ENCODE measurements at places on chromosomes 11 and 22.

GRCh38 chr22:21948824-21949568 is 3.7 kb downstream of the PPM1F start:
- no peak for DNase-seq

- no peak for DNase-seq
These were observed 31.6 kb downstream of the MRGPRX4 start for GRCh38 chr11:18204220-18204619.

- DNase-seq, result no peak
These were observed 205.5 kb downstream of the GRIK4 start for GRCh38 chr11:120717042-120717441.

DNA sequence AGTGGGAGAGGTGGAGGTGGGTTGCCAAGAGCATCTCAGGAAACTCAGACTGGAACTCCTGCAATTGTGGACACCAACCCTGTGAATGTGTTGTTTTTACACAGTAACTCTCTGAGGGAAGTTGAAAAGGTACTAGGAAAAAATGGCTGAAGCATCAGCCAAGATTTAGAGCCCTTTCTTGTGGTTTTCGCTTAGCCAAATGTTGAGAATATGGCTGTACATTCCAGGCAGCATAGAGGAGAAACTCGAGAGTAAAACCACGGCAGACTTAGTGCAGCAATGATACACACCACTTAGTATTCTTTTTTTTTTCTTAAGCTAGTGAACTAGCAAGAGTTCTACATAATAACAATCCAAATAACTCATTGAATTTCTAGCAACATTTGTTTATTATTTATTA is 309.7 kb upstream of the MTNR1B start:
- no peak for DNase-seq

DNA sequence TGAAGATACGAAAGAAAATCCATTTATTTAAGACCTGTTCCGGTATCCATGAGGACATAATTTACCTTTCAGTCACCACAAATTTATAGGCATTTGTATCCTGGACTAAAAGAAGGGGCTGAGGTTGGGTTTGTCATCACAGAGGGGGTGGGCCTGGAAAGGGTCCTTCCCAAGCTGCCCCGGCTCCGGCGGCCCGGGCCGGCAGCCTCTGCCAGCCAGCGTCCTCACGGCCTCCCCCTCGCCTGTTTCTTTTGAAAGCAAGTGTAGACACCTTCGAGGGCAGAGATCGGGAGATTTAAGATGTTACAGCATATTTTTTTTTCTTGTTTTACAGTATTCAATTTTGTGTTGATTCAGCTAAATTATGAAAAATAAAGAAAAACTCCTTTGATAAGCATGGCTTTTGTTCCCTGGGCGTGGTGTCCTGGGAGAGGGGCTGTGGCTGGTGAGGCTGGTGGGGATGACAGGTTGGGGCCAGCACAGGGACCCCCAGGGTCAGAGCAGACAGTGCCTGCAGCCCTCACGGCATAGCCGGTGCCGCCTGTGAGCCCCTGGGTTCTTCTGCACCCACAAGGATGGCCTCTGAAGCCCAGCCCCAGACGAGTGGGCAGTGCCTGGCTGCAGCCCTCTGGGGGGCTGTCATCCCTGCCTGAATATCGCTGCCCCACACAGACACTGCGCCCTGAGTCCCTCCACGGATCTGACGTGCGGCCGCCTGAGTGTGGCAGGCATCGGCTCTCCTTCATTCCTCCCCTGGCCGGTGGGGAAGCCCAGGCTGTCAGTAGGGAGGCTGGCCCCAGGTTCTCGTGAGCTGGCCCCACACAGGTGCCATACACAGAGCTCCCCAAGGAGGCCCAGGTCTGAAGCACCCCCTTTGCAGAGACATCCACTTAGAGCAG is 1075.9 kb downstream of the BRD1 start:
- DNase-seq, result no peak

GRCh38 chr11:2987881-2988861 is 4.0 kb downstream of the NAP1L4 start:
- DNase-seq, result peak; percentile 18

DNA sequence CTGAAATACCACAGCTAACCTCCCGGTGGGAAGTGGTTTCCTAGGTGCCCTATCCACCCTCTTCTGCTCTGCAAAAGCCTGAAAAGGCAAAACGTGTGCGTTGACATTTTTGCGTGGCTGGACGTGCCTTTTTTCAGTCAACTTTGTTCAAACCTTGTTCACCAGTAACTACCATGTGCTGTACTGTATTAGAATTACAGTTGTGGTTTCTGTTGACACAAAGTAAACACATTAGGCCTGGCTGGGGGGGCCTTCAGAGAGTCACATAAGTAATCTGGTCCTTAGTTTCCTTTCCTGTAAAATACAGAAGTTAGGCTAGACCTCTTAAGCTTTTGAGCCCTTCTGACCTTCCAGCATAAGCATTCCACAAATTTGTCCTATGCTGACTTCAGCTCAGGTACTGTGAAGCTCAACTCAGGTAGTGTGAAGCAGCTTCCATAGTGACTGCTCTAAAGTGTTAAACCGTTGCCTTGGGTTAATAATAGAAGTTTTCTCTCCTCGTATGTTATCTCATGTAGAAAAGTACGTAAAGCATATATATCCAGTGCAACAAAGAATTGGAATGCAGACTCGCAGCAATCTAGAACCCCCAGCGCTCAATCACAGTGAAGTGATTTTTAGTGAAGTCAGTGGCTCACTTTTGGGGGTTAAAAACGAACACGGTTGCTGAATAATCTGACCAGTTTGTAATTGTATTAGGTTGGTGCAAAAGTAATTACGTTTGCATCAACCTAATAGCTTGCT is 1.8 kb downstream of the EWSR1 start:
- DNase-seq, result no peak

DNA sequence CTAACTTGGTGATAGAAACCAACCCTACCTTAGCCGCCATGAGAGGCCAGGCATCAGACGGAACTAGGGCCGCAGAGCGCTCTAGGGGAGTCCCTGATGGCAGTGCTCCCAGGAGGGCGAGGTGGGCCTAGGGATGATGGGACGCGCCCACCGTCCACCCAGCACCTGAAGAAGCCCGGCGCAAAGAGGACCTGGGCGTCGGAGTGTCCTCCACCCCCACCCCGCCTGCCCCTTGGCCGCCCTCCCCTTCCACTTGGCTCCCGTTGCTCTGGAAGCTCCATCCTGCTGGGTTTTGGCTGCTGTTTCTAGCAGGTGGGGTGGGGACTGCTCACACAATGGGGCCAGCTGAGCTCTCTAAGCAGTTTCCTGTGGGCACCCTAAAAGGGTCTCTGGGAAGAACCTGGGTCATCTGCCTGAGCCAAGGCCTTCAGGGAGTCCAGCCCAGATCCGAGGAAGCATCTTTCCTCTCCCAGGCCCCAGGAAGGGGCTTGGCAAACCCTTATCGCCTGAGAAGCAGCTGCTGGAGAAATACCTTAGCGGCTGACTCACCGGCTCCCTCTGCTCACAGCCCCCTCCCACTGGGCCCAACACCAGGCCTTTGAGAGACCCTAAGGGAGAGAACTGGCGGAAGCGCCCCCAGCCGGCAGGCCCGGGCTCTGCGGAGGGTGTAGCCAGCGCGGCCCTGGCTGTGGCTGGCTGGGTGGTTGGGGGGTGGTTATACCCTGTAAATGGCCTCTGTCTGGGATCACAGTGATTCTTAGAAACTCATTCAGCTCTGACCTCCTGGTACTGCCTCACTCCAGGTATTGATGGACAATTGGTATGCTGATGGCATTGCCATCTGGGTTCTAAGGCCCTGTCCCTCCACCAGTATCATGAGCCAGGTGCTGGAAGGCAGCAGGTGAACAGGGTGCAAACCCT is 19.3 kb downstream of the CREB3L1 start:
- no peak for DNase-seq

DNA sequence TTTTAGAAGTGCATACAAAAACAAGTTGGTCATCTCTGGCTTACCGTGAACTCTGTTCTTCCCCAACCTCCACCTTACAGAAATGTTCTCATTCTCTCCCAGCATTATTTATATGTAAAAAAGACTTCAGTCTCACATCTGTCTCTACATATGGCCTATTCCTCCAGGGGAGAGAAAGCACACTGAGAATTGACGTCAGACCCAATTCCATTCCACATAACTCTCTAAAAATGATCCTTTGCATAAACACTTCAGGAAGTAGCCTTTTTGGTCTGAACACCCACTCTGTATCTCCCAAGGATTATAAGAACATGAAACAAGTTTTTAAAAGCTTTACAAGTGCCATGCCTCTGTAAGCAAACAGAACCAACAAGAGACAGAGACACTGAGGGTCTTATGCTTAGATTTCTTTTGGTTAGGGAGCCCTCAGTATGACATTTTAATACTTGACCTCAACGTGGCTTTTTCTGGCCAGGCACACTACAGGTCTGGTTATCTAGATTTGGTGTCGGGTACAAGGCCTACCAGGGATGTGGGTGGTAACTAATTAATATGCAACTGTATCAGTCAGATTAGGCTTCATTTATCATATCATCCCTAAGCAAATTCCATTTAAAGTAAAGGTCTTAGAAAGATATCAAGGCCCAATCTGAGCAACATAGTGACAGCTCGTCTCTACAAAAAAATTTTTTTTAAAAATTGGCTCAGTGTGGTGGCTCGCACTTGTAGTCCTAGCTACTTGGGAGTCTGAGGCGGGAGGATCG is 48.5 kb upstream of the PPP2R1B start:
- no peak for DNase-seq

- no peak for DNase-seq
These were observed 51.9 kb downstream of the RBX1 start for GRCh38 chr22:41003066-41003465.

DNA sequence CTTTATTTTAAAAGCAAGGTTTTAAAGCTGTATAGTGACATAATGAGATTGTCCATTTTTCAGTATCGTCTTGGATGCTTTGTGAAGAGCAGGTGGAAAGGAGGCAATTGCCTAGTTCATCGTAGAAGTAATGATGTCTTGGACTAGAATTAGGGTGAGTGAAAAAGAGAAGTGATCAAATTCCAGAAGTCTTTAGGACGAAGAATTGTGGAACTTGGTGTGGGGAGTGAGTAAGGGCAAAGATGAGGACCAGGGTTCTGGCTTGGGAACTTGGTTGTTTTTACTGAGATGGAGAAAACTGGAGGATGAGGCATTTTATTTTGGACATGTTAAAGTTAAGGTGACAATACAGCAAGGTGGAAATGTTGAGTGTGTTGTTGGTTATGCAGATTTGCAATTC is 1.2 kb downstream of the ILK start:
- no peak for DNase-seq

GRCh38 chr11:72932132-72932570 is 117.9 kb downstream of the ATG16L2 start:
- DNase-seq, result no peak

DNA sequence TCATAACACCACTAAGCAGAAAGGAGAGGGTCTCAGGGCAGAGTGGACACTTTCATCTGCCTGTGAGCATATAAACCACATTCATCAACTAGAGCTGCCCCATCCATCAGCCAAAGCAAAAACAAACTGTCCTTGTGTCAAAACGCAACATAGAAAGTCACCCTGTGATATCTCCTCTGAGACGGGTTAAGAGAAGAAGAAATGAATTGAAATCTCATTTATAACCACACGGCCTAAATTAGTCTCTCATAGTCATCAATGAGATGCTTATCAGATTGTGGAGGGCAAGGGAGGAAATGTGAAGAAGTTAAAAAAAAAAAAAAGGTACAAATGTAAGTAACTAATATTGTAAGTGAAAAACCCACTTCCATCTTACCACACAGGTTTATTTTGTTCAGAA is 75.7 kb downstream of the SIK3 start:
- DNase-seq, result no peak

GRCh38 chr22:44668190-44668885 is 33.7 kb upstream of the PRR5 start:
- peak; percentile 60 for DNase-seq

DNA sequence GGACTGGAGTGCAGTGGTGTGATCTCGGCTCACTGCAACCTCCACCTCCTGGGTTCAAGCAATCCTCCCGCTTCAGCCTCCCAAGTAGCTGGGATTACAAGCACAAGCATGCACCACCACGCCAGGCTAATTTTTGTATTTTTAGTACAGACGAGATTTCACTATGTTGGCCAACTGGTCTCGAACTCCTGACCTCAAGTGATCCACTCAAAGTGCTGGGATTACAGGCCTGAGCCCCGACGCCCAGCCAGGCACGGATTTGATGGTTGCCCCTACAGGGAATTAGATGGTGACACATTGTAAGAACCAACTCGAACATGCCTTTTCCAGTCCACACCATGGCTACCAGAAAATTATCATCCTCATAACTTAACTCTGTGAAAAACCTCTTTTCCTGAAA is 26.8 kb upstream of the RTL6 start:
- DNase-seq, result no peak

DNA sequence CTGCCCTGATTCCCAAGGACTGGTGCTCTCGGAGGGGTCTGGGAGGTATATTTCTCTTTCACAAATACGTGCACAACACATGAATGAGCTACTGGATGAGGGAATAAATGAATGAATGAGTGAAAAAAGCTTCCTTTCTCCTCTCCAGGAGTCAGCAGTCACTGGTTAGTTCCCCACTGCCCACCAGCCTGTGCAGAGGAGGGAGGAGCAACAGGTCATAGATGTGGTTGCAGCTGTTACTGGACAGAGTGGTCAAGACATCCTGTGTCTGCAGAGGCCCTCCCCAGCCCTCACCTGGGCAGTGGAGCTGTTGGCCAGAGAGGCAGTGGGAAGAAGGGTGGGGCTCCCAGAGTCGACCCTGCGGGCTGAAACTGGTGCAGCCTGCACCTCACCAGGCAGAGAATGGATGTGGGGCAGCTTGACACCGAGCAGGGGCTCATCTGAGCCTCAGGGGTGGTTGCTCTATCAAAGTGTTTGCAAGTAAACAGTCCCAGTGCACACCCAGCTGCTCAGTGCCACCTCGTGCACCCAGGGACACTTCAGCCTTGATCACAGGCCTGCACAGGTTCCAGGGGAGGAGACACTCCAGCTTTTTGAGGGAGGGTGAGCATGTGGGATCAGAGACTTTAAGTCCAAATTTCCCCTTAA is 1.4 kb upstream of the VPREB1 start:
- DNase-seq, result no peak

DNA sequence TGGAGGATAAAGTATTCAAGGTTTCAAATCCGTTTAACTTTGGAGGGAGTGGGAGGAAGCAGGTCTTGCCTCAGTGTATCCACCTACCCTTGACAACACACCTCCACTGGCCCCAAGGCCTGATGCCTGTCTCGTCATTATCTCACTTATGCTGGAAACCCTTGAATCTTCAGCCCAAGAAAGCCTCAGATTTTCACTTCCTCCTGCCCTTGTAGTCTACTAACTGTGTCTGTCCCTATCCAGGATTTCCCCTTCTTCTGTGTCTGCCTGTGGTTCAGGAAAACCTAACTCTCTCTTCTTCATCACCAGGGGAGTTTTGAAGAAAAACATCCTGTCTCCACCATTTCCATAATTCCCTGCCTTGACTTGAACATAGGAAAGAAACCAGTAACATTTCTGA is 56.1 kb downstream of the SYT9 start:
- no peak for DNase-seq

GRCh38 chr11:99177446-99177845 is 156.7 kb downstream of the CNTN5 start:
- DNase-seq, result no peak
